ENCODE measurements at places on chromosomes 1 and 21.

DNA sequence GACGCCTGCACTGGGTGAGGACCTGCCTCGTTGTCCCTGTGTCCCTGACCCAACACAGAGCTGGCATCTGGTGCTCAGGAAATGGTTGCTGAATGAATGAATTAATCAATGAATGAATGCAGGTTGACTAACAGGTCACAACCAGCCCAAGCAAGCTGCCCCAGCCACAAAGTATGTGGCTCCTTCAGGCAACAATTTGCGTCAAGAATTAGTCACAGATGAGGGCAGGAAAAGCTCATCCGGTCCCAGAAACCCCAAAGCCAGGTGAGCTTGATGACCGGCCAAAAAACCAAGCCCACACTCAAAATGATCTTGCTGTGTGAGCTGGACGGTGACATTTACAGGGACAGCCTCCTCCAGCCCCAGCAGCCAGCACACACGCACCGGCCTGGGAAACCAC, 40.6 kb upstream of the GPR153 start:
- DNase-seq = no peak

- no peak for DNase-seq
Observed at GRCh38 chr1:230863449-230863848, 4.9 kb downstream of the C1orf198 start.

DNA sequence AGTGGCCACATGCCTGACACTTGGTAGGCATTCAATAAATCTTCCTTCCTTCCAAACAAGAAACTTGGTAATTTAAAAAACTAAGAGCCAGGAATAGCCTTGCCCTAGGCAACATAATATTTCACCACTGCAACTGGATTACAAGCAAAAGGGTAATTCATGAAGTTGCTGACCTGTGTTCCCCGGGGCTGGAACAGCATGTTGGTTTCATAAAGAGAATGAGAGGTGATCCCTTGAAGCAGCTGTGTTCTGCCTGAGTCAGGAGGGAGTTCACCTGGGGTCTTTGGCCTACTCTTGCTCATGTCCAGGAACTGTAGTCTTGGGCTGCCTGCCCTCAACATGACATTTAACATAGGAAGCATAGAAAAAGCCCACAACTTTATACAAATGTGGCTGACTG, 329.0 kb upstream of the DAB1 start:
- no peak for DNase-seq

DNA sequence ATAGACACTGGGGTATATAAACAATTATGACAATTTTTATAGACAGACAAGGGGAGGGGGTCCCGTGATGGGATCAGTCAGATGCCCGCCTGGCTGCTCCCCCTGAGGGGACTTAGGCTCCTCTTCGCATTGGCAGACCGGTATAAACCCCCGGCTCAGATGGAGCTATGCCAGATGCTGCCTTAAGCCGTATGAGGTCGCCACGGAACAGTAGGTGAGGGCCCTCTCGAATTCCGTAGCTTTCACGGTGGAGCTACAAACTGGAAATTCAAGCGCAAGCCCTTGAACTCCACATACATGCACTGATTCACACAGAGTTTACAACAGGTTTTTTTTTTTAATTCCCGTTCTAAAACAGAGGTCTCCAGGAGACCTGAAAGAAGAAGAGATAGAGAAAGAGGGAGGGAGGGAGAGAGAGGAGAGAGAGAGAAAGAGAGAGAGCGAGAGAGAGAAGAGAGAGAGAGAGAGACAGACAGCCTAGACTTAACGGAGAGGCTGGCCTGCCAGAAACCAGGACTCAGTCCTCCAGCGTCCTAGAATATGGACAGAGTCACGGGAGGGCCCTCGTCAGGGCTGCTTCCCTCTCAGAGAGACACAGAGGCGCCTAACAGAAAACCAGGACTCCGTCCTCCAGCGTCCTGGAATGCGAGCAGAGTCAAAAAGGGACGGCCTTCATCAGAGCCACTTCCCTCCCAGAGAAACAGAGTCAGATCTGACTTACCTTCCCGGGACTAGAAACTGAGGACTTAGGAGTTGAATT, 24.4 kb upstream of the TMEM54 start:
- no peak for DNase-seq

- no peak for DNase-seq
Observed at GRCh38 chr1:23798662-23799142, 1.9 kb downstream of the GALE start.

DNA sequence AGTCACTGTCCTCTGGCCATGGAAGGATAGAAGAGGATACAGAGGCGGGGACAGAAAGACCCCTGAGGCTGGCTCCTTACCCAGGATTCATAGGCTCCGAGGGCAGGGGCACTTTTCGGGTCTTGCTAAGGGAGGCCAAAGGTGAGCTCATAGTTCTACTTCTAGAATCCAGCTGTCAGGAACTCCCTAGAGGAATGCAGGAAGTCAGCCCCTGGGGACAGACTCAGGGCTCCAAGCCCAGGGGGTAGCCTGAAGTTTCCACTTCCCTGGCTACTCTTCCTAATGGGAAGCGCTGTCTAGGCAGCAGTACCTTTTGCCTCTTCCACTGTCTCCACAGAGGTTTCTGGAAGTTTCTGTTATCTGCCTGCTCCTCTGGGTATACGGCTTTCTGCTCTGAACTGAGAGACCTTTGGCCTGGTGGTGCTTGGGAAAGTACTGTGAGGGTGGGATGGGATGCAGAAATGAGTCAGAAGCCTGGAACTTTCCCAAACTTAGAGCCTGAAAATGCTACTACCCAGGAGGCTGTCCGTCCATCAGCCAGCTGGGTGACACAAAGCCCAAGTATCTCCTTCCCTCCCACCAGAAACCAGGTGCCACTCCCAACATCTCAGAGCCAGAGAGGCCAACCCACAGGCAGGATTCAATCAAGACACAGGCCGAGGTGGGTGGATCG, 3.6 kb downstream of the UBXN11 start:
- no peak for DNase-seq

GRCh38 chr1:161044908-161045735, 655 bp downstream of the USF1 start:
- DNase-seq = peak; percentile 31

DNA sequence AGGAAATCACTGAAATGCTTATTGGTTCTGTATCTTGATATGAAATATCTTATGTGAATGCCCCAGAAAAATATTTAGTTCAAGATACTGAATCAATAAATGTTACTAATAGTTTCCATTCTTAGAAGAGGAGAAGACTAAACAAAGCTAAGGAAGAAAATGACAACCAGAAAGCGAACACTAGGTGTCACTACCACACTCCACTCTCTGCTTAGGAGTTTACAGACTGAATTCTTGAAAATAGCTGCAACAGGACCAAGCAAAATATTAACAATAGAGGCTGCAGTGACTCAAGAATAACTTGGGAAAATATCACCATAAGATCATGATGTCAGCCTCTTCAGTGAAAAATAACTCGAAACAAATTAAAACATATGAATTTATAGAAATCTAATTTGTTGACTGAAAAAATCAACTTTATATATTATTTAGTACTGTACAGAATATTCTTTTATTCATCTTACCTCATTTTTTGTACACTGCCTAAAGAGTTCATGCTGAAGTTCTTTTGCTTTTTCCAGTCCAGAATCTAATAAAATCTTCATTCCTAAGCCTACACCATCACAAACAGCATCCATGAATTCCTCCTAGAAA, 61.6 kb downstream of the KIF14 start:
- DNase-seq = no peak

DNA sequence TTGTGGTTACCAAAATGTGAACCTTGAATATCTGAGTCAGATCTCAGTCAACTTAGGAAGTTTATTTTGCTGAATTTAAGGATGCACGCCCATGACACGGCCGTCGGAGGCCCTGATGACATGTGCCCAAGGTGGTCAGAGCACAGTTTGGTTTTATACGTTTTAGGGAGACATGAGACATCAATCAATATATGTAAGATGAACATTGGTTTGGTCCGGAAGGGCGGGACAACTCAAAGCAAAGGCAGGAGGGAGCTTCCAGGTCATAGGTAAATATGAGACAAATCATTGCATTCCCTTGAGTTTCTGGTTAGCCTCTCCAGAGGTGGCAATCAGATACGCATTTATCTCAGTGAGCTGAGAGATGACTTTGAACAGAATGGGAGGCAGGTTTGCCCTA, 1.0 kb upstream of the PRMT2 start:
- no peak for DNase-seq

DNA sequence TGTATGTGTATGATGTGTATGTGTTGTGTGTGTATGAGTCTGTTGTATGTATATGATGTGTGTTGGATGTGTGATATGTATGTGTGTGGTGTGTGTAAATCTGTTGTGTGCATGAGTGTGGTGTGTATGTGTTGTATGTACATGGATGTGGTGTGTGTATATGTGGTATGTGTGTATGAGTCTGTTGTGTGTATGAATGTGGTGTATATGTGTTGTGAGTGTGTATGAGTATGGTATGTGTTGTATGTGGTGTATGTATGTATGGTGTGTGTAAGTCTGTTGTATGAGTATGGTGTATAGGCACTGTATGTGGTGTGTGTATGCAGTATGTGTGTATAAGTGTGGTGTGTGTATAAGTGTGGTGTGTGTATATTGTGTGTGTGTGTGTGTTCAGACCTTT, 95.0 kb downstream of the PLXNA2 start:
- no peak for DNase-seq

- DNase-seq = no peak
Observed at GRCh38 chr1:77583483-77583882, 99.0 kb downstream of the ZZZ3 start.

DNA sequence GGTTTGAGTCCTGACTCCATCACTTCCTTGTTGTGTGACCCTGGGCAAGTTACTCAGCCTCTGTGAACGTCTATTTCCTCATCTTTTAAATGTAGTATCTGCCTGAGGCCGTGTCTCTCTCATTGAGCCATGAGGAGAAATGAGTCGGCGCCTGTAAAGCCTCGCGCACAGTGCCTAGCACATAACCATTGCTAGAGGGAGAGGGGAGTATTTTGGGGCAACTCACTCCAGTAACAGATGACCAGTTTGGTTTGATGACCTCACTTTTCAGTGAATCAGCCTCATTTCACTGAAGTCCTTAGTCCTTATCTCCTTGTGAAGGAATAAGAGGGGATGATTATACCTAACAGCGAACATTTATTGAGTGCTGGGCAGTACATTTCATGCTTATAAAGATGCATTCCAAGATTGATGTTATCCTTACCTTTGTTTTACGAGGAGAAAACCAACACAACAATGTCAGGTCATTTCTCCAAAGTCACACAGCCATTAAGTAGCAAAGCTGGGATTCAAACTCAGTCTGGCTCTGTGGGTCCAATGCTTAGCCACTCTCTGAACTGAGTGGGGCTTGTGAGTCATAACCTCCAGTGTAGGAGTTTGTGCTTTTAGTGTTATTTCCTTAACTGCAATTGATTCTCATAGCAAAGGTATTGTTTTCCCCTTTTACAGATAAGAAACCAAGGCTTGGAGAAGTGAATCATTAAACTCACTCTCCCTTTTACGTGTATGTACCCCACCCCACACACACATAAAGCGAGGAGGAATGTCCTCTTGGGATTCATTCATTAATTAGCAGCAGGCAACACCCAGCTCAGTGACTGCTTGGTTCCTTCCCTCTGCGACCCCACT, 25.9 kb downstream of the KCNC4 start:
- no peak for DNase-seq

DNA sequence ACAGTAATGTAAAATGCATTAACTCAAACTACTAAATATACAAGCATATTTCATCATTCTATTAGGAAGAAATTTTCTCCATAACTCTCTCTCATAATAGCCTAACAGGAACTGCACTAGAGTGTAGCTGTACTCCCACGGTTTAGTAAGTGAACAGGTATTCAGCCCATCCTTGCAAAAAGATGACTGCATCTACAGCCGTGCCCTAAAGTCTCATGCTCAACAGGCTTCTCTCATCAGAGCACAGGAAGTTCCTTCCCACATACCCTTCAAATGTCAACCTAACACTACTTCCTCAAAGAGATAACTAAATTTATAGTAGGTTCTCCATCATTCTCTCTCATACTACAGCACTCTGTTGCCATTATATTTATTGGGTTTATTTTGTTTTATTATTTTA, 251.6 kb downstream of the AKT3 start:
- no peak for DNase-seq

DNA sequence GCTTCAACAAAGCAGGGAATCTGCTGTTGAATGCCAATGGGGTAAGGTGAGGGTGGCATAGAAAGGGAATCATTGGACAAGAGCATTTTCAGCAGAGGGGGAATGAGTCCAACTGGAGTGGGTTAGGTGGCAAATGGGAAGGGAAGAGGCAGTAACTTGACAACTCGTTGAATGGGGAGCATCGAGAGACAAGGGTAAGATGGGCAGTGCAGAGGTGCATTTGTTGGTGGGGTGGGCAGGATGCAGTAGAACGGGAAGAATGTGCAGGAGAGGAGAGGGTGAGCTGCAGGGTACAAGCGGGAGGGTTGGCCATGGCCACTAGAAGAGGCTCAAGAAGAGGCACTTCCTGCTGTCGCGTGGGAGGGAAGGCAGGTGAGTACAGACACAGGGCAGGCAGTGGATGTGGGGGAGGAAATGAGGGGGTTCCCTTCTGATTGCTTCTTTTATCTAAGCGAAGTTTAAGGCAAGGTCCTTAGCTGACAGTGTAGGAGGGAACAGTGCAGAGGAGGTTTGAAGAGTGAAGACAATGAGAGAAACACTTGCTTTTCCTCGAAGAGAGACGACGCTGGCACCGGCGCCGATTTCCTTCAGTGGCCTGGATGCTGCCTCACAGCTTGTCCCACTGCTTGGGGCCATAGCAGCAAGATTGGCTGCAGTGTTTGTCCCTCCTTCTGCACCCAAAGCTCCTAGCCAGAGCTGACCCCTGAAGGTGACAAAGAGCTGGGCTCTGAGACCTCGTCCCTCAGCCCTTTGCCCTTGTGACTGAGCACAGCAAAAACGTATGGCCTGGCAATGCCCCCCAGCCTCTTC, 3.2 kb upstream of the IKBKE start:
- no peak for DNase-seq

DNA sequence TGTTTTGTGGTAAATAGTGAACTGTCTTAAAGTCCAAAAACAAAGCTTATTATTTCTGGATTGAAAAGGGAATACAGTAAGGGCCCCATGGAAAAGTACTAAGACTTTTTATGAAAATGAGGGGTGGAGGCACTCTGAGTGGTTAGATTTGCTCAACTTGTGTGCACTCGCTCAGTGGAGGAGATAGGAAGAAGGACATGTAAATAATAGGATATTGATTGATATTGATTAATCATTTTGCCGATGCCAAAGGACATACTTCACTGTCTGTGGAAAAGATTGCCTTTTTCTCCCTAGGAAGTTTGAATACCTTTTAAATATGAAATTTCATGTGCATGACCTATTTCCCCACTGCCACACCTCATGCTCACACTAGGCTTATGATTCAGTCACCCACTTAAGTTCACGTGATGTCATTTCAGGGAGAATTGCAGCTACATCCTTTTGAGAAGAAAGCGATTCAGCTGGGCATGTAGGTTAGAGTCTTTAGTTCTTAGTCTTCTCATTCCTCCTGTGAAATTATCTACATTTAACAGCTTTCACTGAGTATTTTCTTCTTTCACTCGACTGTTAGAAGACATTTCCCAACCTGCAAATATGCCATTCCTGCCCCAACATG, 5.0 kb downstream of the MTR start:
- DNase-seq = no peak

GRCh38 chr1:71166178-71167173, 85.6 kb upstream of the ZRANB2 start:
- no peak for DNase-seq

All from activated effector memory CD4-positive, alpha-beta T cell treated with Interleukin-2 at 50 U/mL for 16 hours (primary cell).